Esophagus squamous epithelium (tissue), 5 donors: ENCODE measurements at places on chromosomes 13 and 19.

GRCh38 chr13:87172166-87172835, 498.9 kb upstream of the SLITRK5 start:
- no peak for DNase-seq

DNA sequence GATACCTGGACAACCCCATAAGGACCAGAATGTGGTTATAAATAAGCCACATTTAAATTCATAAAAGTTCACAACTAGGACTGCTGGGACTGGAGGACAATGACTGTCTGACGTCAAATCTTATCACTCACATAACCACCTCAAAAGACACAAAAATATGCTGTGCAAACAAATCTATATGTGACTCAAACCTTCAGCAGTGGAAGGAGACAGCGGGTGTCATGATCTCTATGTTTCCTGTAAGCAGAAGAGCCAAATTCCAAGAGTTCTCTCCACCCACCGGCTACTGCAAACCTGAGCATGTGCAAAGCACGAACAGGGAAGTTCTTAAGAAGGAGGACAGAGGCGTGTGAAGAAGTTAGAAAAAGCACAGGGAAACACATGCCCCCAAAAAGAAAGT, 113.2 kb downstream of the MYCBP2 start:
- no peak for DNase-seq

DNA sequence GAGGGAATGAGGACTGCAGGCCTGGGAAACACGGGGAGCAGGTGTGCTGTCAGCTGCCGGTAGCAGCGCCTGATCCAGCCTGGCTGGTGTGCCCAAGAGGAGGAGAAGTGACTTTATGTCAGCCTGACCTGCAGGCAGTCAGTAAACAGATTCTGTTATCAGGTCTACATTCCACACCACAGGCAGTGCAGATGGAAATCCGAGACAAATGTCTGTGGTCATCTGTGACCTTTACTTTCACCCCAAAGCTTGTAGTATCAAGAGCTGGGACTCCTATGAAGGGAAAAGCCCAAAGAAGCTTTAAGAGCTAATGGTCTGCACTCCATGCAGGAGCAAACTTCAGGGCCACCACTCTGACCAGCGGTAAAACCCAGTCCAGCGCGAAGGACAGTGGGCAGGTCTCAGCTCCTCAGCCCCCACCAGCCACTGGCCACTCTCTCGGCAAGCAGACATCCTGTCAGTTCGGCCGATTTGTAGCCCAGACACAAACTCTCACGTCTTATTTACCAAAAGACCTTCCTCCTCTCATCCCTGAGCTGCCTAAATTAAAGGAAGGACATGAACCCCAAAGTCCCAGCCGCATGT, 7.7 kb downstream of the EPS15L1 start:
- no peak for DNase-seq

DNA sequence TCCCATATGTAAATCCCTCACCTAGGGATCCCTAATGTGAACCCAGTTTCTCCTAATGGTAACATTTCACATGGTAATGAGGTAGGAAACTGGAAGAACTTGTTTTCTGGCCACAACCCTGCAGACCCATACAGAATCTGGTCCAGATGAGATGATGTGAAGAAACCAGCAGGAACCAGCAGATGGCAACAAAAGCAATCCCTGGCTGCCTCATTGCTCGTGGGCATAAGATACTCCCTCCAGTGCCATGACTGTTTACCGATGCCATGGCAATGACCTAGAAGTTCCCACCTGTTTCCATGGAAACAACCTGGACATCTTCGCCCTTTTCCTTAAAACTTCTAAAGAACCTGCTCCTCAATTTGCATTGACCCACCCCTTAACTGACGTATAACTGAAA, 1.4 kb upstream of the CD209 start:
- DNase-seq, result no peak

DNA sequence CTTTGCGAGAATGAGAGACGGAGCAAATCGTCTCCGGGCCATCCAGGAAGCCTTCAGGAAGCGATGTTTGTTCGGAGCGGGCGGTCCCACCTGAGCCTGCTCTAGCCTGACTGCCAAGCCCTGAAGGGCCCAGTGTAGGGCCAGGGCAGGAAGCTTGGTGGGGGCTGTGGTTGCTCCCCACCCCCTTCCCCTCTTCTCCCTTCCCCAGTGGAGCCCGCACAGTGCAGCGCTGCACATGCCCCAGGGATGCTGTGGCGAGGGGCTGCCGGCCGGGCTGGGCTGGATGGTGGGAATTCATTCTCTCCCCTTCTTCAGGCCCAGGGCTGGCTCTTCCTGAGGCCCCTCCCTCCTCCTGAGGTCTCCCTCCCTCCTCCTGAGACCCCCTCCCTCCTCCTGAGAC, 7.1 kb upstream of the GRTP1 start:
- no peak for DNase-seq

- no peak for DNase-seq
Measured at GRCh38 chr19:47280183-47280797, 5.6 kb downstream of the INAFM1 start.

GRCh38 chr19:10749435-10750384, 31.8 kb downstream of the DNM2 start:
- no peak for DNase-seq

GRCh38 chr13:30829145-30829832, 76.8 kb upstream of the MEDAG start:
- no peak for DNase-seq

GRCh38 chr19:14405758-14406644, 13.1 kb downstream of the DDX39A start:
- DNase-seq, result no peak

DNA sequence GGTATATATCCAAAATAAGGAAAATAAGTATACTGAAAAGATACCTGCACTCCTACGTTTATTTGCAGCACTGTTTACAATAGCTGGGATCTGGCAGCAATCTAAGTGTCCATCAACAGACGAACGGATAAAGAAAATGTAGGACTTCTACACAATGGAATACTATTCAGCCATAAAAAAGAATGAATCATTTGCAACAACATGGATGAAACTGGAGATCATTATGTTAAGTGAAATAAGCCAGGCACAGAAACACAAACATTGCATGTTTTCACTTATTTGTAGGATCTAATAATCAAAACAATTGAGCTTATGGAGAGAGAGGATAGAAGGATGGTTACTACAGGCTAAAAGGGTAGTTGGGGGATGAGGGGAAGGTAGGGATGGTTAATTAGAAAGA, 494.0 kb downstream of the UQCRFS1 start:
- DNase-seq, result no peak

DNA sequence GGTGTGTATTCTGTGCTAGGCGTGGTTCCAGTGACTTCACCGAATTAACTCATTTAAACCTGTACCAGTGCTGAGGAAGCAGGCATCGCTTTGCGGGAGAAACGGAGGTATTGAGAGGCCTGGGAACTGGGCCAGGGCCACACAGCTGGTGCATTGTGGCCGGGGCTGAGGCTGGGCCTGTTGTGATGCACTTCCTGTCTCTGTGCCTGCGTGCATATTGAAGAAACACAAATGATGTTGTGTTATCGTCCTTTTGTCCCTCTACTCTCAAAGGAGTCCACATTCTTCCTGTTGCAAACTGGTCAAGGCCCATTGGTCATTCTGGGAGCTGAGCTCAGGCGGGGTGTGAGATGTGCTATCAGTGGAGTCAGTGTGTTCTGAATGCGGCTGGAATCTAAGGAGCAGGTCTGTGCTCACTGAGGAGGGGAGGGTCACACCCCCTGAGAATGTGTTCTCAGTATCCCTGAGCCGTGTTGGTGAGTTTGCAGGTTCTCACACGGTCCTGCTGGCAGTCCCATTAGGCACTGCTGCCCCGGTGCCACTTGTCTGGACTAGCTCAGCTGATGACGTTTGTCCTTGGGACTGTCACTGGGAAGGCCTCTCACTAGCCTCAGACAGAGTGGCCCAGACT, 62.1 kb downstream of the ARHGEF7 start:
- no peak for DNase-seq

DNA sequence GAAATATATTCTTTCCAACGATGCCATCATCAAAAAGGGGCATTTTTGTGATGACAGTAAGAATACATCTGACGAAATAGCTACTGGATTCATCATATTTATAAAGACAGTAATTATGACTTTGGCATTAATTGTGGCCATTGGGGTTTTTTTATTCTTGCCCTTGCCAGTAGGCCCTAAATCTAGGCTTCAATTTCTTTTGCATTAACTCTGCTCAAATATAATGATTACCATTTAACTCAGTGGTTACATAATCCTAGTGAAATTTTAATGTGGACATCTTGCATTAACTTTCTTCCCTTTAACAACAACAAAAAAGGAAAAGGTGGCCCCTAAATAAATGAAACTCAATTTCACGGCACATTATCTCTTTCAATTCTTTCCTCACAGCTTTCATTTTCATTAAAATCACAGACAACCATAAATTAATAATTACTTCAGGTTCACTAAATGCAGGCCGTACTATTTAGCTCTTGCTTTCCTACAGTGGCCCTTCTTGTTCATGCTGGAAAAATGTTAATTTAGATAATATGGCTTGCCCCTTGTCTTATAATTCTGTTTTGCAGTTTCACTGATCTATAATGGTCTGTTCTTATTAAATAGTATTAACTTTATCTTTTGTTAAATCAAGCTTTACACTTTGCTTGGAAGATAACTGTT, 615.6 kb downstream of the DACH1 start:
- DNase-seq, result no peak

- DNase-seq, result no peak
Measured at GRCh38 chr19:12075538-12076139, 11.1 kb downstream of the ZNF844 start.

- DNase-seq, result no peak
Measured at GRCh38 chr13:110984381-110984780, 69.5 kb upstream of the ANKRD10 start.

- no peak for DNase-seq
Measured at GRCh38 chr13:113226873-113227450, 17.5 kb downstream of the CUL4A start.

DNA sequence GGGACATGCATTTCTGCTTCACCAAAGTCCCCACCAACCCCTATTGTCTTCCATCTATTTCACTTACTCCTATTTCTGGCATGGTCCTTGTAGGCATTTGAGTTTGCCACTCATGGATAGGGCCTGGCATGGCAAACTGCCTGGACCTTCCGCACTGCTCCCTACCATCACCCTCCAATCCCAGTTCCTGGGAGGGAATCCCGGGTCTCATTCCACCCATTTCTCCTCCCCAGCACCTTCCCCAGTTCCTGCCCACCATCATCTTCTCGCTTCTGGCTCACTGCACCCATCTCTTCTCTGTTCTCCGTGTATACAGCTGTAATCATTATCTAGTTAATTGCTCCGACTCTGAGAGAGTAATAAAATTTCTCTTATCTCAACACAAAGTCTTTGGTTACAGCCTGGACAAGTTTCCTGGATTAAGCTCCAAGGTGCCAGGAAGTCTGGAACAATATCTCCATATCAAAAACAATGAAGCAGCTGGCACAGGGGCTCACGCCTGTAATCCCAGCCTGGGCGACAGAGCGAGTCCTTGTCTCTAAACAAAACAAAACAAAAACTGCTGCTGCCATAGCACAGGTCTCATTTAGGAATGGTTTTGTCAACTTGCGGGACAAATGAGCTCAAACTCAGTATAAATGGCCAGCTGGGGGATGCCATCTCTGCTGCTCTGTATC, 17.0 kb upstream of the COX7A1 start:
- no peak for DNase-seq

DNA sequence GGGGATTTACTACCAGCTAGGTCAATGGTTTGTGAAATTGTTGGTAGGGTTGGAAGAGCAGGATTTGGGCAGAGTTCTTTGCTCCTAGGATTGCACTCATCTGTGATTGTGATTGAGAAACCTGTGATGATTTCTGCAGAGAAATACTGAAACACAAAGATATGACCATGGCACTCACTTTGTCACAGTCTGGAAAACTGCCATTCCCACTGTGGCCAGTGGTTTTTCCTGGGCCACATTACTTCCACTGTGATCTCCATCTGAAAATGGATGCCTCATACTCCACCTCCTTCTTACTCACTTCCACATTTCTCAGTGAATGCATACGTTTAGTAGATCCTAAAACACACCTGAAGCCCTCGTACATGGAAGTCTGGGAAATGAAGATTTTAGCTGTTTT, 593.2 kb downstream of the LMO7 start:
- DNase-seq, result no peak

DNA sequence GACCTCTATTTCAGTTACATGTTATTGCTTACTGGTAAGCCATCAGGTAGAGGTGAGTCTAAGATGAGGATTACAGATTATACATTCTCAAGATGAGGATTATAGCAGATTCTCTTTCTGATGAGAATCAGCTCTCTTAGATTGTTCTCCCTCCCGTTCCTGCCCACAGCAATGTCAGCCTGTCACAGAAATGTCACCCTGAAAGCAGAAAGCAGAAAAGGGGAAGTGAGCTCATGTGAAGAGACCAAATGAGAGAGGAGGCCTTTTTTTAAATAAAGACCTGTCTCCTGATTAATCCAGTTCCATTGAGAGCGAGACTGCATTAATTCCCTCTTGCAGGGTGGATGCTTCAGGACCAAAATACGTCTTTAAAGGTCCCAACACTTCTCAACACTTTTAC, 445.6 kb downstream of the KCTD12 start:
- no peak for DNase-seq

GRCh38 chr13:24618011-24618955, 61.9 kb upstream of the ATP12A start:
- DNase-seq, result no peak

GRCh38 chr19:7926021-7926726, at the start of gene CTXN1:
CTXN1 (minus strand) TSS chr19:7926135; CDS start chr19:7925538, 597 bp downstream.
- no peak for DNase-seq

DNA sequence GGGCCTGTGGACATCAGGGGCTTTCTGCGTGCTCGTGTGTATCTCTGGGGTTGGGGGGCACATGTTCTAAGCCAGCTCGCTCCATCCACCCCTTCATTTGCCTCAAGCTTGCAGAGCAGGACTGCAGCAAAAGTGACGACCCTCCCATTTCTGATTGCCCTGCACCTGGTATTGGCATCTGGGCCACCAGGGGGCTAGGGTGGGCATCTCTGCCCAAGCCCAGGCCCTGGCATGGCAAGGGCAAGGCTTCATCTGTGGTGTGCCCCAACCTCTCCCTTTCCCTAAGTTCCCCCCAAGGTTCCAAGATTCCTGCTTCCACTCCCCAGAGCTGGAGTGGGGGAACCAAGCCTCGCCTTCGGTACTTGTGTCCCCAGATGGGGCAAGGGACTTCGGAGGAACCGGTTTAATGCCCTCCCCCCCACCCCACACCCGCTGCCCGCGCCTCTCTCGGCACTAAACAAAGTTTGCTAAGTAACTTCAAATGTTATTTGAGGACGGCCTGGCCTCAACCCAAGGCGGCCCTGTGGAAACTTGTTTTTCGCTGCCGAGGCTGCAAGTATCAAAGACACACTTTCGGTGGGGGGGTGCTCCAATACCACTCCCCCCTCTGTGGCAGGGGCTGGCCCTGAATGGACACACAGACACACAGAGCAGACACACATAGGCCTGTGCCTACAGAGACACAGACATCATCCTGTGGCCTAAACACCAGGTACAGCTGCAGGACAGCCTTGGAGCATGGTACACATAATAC, 12.2 kb downstream of the NFIX start:
- DNase-seq, result no peak

- peak; percentile 29 for DNase-seq
Measured at GRCh38 chr19:45643024-45643926, 4.1 kb upstream of the EML2 start.

- no peak for DNase-seq
Measured at GRCh38 chr19:46716672-46717033, 261 bp downstream of the PRKD2 start.
